ENCODE measurements at places on chromosomes 1 and 21.

GRCh38 chr1:233326811-233327650, 493 bp upstream of the MAP3K21 start:
- no peak for DNase-seq

- no peak for DNase-seq
Observed at GRCh38 chr21:26140926-26141325, 29.6 kb downstream of the APP start.

DNA sequence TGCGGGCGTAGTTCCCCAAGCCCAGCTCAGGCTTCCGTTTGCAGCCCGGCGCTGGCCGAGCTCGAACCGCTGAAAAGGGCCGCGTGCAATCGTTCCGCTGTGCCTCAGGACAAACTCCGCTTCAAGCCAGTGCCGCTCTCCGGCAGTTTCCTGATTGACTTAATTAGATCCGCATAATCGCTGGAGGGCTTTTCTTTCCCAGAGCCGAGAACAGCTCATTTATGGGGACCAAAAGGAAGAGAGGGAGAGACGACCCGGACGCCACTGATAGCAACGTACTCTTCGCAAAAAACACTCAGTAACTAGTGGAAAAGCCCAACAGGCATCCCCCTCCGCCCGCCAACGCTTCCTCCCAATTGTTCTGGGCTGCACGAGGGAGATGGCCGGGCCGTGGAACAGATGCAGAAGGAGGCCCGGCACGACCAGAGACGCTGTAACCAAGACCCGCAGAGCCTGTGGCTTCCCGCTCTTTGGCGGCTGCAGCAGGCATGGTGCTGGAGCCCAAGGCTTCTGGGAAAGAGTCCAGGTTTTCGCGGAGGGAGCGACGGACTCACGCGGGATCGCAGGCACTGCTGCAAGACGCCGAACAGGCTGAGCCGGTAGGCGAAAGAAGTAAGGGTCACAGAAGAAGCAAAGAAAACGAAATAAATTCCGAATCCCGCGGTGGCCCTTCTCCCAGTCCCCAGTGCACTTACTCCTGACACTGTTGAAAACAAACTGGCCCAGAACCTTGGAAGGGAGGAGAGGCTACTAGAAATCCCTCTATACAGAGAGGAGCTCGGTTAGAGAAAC, 3.6 kb upstream of the FOXD2 start:
- peak; percentile 72 for DNase-seq

- no peak for DNase-seq
Observed at GRCh38 chr1:86787621-86788020, 83.2 kb downstream of the SH3GLB1 start.

DNA sequence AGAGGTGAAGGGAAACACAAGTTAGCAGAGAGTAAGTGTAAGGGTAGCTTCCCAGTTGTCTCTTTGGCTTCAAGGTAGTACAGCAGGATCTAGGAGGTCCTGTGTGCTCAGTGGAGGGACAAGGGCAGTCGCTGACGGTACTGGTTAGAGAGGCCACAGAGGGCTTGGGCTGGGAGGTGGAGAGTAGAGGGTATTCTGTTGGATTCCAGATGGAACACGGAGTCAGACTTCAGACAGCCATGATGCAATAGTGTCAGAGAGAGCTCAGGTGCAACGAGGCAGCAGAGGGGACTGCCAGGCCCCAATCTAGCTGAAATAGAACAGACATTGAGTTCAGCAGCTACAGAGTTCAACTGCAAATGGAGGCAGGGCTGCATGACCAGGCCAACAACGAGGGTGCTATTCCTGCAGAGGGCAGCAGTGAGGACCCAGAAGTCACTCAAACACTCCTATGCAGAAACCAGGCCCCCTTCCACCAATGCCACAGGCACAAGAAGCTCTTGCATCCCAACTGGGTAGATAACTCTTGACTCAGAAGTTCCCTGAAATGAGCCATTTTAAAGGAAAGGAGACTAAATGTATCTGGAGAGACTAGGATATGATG, 325.0 kb upstream of the ESRRG start:
- DNase-seq = no peak
